ENCODE measurements at places on chromosomes 1 and 21.

GRCh38 chr1:160924791-160925651 lies 29.6 kb downstream of the ITLN2 start:
- DNase-seq, result no peak

DNA sequence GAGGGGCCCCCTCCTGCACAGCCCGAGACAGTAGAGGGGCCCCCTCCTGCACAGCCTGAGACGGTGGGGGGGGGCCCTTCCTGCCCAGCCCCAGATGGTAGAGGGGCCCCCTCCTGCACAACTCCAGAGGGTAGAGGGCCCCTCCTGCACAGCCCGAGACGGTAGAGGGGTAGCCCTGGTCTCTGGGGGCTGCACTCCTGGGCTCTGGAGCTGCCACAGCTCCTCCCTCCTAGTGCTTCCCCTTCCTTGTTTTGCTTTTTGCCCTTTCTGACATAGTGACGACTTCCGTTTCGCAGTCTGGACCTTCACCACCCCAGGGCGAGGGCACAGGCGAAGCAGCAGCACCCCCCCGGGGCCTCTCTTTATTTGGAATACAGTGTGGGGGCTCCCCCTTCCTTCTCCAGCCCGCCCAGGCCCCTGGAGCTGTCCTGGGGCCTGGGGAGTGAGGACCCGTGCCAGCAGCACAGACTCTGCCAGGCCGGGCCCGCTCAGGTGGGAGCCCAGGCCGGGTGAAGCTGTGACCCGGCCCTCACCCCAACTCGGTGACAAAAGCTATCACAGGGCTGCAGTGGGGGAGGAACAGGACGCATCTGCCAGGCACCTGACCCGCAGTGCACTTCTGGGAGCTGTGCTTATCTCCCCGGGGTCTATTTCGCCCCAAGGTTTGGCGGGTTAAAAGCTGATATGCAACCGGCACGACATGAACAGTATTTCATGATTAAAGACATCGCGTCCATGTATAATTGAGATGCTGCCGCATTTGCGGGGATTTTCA lies 1.1 kb upstream of the PRXL2B start:
- no peak for DNase-seq

- DNase-seq, result no peak
Observed at GRCh38 chr1:246113555-246114095, 393.5 kb downstream of the SMYD3 start.

- DNase-seq, result no peak
Observed at GRCh38 chr21:36626791-36627190, 72.1 kb upstream of the SIM2 start.

DNA sequence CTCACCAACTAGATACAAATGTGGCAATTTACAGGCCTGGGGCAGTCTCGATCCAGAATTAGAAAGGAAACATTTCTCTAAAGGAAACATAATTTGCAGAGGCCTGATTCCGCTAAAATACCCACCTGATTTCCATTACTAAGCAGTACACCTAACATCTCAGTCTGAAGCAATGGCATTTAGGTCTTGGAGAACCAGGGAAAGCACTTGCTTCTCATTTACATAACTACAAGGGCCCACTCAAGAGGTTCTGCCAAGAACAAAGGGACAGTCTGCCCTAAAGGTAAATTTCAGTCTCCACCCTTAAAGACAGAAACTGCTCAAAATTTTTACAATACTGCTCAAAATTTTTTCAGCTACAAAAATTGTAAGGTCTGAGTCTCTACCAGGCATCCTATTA lies 123.7 kb upstream of the GJB5 start:
- no peak for DNase-seq

GRCh38 chr1:229753764-229754551 lies 127.9 kb downstream of the URB2 start:
- no peak for DNase-seq

DNA sequence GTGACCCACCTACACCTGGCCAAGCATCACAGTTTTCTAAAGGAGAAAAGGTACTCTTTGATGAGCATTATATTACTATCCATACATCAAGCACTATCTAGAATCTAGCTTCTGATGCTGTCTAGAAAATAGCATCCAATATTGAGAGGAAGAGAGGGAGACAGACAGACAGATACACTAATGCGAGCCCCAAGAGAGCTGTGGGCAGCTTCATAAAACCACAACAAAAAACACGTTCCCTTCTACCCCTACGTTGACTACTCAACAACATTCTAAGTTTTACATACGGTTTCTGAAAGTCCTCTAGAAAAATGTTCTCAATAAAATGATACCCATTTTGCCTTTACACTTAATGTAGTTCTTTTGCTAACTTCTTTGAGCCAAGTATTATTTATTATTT lies 221.8 kb downstream of the SLC45A1 start:
- DNase-seq, result no peak

DNA sequence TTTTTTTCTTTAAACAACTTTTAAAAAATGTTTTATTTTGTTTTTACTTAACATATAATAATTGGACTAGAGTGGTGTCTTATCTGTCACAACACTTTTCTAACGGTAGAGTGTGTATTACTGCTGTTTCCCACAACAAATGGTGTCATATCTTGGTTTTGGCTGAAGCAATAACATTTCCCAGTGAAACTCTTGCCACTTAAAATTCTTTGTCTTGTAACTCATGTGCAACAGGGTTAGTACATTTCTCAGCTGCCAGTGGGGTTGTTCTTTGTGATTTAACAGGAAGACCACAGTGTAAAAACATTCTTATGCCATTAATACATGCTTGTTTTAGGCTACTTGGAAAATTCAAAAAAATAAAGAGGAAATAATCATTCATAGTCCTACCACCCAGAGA lies 43.5 kb downstream of the ALPL start:
- no peak for DNase-seq

- DNase-seq, result no peak
Observed at GRCh38 chr1:201495551-201496295, 11.2 kb downstream of the CSRP1 start.

DNA sequence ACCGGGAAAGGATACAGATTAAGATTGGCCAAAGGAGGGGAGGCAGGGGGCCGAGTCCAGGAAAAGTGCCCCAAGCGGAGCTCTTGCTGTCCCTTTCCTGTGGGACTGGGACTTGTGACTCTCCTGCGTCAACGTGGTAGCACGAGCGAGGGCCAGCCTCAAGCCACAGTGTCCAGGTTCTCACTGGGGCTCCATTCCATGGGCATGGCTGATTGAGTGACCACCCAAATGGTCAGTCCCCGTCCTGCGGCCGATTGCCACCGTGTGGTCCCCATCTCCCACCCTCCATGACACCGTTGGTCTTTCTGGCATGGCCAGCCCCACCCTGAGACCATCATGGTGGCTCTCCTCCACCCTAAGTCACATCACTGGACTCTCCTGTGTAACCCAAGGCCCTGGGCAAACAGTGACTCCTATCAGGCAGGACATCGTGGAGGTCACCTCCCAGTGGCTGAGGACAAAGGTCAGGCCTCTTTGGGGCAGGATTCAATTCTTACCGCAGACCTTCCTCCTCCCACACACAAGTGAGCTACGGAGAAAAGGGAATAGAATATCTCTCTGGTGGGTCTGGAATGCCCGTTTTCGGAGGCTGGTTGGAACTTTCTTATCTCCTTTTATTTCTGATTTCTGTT lies 8.9 kb upstream of the C1orf174 start:
- no peak for DNase-seq

GRCh38 chr1:17355898-17356297 lies 16.1 kb upstream of the PADI6 start:
- DNase-seq, result no peak

- no peak for DNase-seq
Observed at GRCh38 chr1:58456470-58456869, 90.1 kb downstream of the OMA1 start.

DNA sequence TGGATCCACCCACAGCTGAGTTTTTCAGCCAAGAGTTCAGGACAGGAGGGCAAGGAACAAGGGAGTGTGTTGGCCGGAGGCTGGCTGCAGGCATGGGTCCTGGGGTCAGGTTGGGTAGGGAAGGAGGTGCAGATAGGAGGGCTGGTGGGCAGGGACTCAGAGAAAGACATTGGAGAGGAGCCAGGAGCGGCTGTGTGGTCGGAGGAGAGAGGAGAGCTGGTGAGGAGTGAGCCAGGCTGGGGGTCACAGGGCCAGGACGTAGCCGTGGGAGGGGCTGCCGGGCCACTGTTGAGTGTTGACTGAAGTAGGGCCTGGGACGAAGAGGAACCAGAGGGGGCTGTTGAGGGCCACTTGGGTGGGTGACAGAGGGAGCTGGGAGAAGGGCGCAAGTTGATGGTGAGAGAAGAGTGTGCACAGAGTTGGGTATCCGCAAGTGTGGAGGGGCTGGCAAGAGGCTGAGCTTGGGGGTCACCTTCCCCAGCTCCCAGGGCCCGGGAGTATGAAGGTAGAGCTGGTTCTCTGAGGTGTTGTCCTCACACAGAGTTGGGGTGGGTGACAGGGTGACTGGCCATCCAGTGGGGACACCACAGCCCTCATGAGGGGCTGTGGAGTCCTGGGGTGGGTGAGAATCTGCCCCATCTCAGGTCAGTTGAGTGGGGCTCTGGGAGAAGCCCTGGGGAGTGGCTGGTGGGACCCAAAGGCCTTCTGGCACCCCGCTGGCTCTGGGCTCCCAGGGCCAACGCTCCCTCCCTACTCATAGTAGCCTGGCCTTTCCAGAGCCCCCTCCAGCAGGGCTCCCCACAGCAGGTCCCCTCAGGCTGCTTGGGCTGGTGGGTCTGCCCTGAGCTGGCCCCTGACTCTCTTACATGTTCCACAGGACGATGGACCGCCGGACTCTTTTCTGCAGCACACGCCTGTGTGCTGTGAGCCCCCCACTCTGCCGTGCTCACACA lies 21.9 kb downstream of the PODN start:
- no peak for DNase-seq

All from D721Med (cell line).